ENCODE measurements at places on chromosomes 3 and 15. TPM values are rescaled to one million over a fixed set of nuclear protein-coding genes. Genes with fewer than 3 reads are reported as not detected.

GRCh38 chr3:138457863-138458735 is 23.7 kb downstream of the ESYT3 start:
- no peak overlapping the region for H3K4me3 ChIP-seq
- H3K27ac ChIP-seq: no peak overlapping the region
- no peaks in the 10 kb centered on the region for H3K27me3 ChIP-seq
- no peak for DNase-seq

DNA sequence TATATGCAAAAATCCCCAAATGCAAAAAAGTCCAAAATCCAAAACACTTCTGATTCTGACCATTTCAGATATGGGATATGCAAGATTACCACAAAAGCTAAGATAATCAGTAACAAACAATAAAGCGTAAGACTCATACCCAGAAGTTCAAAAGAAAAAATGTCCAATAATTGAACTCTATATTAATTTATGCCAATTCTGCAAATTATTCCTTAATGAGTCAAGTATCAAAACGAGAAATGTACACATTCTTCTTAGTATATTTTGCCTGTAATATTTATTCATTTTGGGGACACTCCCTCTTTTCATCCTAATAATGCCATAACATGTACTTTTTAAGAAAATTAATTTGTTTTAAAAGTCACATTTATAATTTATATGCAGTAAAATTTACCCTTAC is 37.1 kb downstream of the DENND6A start:
- peaks cover 8% of the 10 kb centered on the region for H3K36me3 ChIP-seq
- no peak for DNase-seq
- H3K27me3 ChIP-seq: no peaks in the 10 kb centered on the region
- H3K4me1 ChIP-seq: no peaks in the 10 kb centered on the region
- no peak overlapping the region for H3K4me3 ChIP-seq
- H3K27ac ChIP-seq: no peak overlapping the region

Gene CRYGS
- total RNA-seq: 1.7 TPM

DNA sequence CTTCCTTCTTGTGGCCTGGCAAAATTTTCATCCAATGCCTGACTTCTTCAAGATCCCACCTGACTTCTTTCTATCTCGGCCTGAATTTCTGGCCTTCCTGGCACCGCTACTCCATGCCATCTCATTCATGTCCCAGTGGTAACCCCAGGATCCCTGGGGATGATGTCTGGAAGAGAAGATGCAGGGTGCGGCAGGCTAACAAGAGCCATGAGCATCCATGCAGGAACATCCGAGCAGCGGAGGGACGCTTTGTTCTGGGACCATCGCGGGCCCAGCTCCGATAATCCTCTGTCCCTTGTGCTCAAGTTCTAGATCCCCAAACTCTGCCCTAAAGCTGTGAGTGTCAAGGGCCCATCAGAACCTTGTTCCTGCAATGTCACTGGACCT is 10.9 kb downstream of the MYL3 start:
- no peak overlapping the region for H3K4me3 ChIP-seq
- H3K4me1 ChIP-seq: no peaks in the 10 kb centered on the region
- no peak overlapping the region for H3K27ac ChIP-seq

- peaks cover 32% of the 10 kb centered on the region for H3K4me1 ChIP-seq
- no peaks in the 10 kb centered on the region for H3K36me3 ChIP-seq
- peak; percentile 86 for DNase-seq
- H3K4me3 ChIP-seq: peak within 1 kb of the TSS; percentile 26
These were observed at the start of gene FSD2 for GRCh38 chr15:82805994-82806406. Gene FSD2, minus strand, starts transcription at chr15:82806069. Its CDS starts 18,679 bp downstream, at chr15:82787390.

GRCh38 chr3:81105789-81106488 is 655.5 kb downstream of the GBE1 start:
- no peak for DNase-seq
- H3K4me1 ChIP-seq: no peaks in the 10 kb centered on the region
- H3K27ac ChIP-seq: no peak overlapping the region
- H3K27me3 ChIP-seq: no peaks in the 10 kb centered on the region
- H3K36me3 ChIP-seq: no peaks in the 10 kb centered on the region

- no peaks in the 10 kb centered on the region for H3K36me3 ChIP-seq
- DNase-seq: no peak
- no peaks in the 10 kb centered on the region for H3K27me3 ChIP-seq
- H3K4me1 ChIP-seq: no peaks in the 10 kb centered on the region
These were observed 598.5 kb downstream of the ZNF385D start for GRCh38 chr3:21152555-21152954.

DNA sequence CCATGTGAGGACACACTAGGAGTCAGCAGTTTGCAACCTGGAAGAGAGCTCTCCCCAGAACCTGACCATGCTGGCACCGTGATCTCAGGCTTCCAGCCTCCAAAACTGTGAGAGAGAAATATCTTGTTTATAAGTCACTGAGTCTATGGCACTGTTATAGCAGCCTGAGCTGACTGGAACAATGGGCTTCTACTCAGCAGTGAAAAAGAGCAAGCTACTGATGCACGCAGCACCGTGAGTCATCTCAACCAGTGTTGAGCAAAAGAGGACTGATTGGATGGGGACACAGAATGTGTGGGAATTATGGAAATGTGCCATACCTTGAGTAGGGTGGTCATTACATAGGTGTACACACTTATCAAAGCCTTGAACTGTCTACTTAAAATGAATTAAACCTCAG is 230.4 kb downstream of the PLCL2 start:
- H3K27ac ChIP-seq: no peak overlapping the region
- H3K4me3 ChIP-seq: no peak overlapping the region
- no peaks in the 10 kb centered on the region for H3K27me3 ChIP-seq
- H3K4me1 ChIP-seq: no peaks in the 10 kb centered on the region

GRCh38 chr3:23810343-23811184 is 4.8 kb downstream of the UBE2E1 start:
- H3K27ac ChIP-seq: peak overlapping the region; percentile 86
- H3K27me3 ChIP-seq: no peaks in the 10 kb centered on the region
- H3K4me1 ChIP-seq: peaks cover 7% of the 10 kb centered on the region
- peak overlapping the region; percentile 98 for H3K4me3 ChIP-seq
- H3K36me3 ChIP-seq: no peaks in the 10 kb centered on the region
- DNase-seq: no peak

- H3K27me3 ChIP-seq: no peaks in the 10 kb centered on the region
- DNase-seq: peak; percentile 15
- peaks cover 8% of the 10 kb centered on the region for H3K4me1 ChIP-seq
- H3K27ac ChIP-seq: peak overlapping the region; percentile 30
These were observed 63.6 kb downstream of the OSBPL10 start for GRCh38 chr3:31917303-31918005.

Gene PARP15
- total RNA-seq: 35.3 TPM

- H3K36me3 ChIP-seq: no peaks in the 10 kb centered on the region
- DNase-seq: no peak
- no peaks in the 10 kb centered on the region for H3K4me1 ChIP-seq
- H3K27me3 ChIP-seq: no peaks in the 10 kb centered on the region
- no peak overlapping the region for H3K27ac ChIP-seq
These were observed 123.1 kb upstream of the UMPS start for GRCh38 chr3:124607163-124607562.

- no peaks in the 10 kb centered on the region for H3K36me3 ChIP-seq
- DNase-seq: no peak
- no peaks in the 10 kb centered on the region for H3K27me3 ChIP-seq
- H3K27ac ChIP-seq: no peak overlapping the region
These were observed 25.4 kb downstream of the TGM4 start for GRCh38 chr3:44899683-44900367.

DNA sequence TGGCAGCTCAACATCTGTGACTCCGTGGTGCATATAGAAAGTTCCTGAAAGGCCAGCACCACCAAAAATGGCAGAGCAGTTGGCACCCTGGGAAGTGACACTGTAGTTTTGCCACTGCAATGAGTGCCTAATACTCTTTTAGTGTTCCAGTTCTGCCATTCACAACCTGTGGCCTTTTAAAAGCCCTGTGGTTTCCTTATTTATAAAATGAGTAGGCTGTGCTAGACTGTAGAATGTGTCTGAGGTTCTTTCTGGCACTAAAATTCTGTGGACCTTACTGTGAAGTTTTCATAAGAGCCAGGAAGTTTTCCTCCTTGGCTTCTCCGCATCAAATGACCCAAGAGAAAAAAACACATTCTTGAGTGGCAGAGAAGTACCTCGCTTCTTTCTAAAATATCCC is 74.1 kb downstream of the MME start:
- no peaks in the 10 kb centered on the region for H3K4me1 ChIP-seq
- no peak overlapping the region for H3K27ac ChIP-seq
- no peaks in the 10 kb centered on the region for H3K27me3 ChIP-seq
- no peaks in the 10 kb centered on the region for H3K36me3 ChIP-seq
- no peak for DNase-seq

DNA sequence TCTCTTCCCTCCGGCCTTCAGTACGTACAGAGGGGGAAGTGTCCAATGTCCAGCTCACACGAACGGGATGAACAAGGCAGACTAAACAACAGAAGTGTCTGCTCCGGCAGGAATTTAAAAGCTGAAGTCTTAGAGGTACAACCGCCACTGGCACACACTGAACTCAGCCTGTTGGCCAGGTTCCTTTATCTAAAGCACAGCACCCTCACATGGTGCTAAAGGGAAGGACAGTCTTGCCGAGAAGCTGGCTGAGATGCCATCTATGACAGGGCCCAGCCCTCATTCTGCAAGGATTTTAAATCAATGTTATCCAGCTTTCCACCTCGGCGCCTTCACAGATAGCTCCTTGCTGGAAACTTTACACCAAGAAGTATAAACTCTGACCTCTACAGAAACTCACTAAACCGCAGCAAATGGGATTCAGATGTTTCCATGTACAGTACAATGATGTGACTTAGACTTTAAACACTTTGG is 2.8 kb downstream of the ADAMTS17 start:
- no peak overlapping the region for H3K27ac ChIP-seq
- H3K27me3 ChIP-seq: peaks cover 3% of the 10 kb centered on the region
- H3K36me3 ChIP-seq: no peaks in the 10 kb centered on the region
- no peak for DNase-seq
- no peaks in the 10 kb centered on the region for H3K4me1 ChIP-seq
- H3K4me3 ChIP-seq: no peak overlapping the region

GRCh38 chr15:43118286-43118685 is 12.4 kb upstream of the UBR1 start:
- H3K27me3 ChIP-seq: no peaks in the 10 kb centered on the region
- no peaks in the 10 kb centered on the region for H3K36me3 ChIP-seq
- H3K27ac ChIP-seq: no peak overlapping the region
- peaks cover 7% of the 10 kb centered on the region for H3K4me1 ChIP-seq

DNA sequence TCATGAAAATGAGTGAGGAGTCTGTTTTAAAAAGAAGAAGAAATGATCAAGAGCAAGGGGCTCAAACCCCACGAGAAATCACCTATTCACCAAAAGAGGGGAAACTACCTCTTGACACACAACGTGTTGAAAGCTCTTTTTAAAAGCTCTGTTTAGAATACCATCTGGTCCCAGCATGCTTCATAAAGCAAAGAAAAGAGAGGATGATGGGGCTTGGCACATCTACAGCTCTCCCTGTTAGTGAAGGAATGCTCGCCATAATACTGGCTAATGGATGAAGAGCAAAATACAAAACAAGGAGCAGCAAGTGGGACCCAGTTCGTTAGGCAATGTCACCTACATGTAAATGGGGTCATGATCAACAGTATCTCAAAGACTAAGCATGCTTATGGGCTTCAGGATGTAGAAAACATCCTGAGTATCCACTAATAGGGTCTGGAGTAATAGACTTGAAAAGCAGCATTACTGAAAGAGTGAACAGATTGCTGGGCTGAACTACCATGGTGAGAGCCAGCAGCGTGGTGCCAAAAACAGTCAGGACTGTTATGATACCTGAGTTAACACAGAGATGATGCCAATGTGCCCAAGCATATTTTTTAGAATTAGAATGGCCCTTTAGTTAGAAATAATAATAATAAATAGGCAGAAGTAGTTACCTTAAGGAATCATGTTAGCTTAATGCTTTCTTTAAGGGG is 159.7 kb upstream of the POU1F1 start:
- H3K27ac ChIP-seq: no peak overlapping the region
- DNase-seq: no peak
- H3K4me1 ChIP-seq: no peaks in the 10 kb centered on the region
- H3K4me3 ChIP-seq: no peak overlapping the region
- no peaks in the 10 kb centered on the region for H3K27me3 ChIP-seq
- H3K36me3 ChIP-seq: no peaks in the 10 kb centered on the region

DNA sequence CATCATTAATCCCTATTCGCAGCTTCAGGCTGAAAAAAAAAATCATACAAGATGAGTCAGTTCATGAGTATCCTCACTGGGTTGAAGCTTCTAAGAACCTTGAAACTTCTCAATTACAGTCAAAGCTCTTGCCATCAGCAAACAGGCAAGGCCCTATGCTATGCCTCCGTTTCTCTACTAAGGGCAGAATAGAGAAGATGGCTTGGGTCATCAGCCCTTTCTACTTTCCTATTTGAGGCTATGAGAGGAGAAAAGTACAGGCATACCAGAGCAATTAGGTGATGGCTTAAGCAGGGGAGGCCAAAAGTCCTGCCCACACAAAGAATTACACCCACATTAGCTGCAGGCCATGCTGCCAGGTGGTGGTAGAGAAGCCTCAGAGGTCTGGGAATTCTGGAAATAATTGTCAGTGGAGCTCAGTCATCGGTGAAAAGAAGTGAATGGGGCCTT is 89.0 kb downstream of the MRPL46 start:
- no peaks in the 10 kb centered on the region for H3K4me1 ChIP-seq
- H3K27me3 ChIP-seq: no peaks in the 10 kb centered on the region
- no peak for DNase-seq
- no peak overlapping the region for H3K27ac ChIP-seq
- no peaks in the 10 kb centered on the region for H3K36me3 ChIP-seq

DNA sequence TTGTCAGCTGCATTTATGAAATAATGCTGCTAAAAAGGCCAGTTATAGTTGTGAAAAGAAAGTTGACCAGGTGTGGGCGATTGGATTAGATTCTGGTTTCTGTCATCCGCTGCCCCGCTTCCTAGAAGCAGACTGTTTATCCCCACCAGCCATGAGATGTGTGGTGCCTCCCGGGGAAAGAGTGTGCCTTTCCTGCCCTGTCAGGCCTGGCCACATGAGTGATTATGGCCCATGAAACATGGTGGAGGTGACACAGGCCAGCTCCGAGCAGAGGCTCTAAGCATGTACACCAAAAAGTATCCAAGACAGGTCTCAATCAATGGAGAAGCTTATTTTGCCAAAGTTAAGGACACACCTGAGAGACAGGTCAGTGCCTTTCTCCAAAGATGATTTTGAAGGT is 85.4 kb upstream of the ABHD2 start:
- H3K27ac ChIP-seq: no peak overlapping the region
- DNase-seq: no peak
- H3K4me1 ChIP-seq: peaks cover 3% of the 10 kb centered on the region
- H3K27me3 ChIP-seq: no peaks in the 10 kb centered on the region

Gene FILIP1L
- total RNA-seq: 3.3 TPM

DNA sequence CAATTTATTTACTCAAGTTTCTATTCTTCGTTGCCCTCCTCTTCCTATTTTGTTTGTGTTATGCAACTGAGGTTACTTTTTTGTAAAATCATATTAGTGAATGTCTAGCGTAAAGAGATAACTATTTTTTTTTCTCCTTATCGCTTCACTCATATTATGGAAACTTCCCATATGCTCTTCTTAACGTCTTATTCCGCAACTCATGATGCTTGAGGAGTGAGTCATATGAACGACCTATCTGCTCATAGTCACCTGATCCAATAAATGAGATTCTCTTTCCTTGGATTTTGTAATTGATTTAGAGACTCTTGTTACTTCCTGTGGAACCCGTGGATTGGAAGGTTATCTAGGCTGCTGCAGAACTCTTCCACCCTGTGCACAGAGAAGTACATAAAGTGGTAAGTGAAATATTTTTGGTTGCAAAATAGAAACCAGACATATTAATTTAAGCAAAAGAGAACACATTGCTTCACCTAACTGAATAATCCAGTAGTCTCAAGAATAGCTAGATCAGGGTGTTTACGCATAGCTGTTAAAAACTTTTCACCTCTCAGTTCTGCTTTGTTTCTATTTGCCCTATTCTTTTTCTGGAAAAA is 719.3 kb upstream of the SGO1 start:
- no peaks in the 10 kb centered on the region for H3K4me1 ChIP-seq
- no peak overlapping the region for H3K27ac ChIP-seq
- no peaks in the 10 kb centered on the region for H3K27me3 ChIP-seq
- no peak for DNase-seq

All from GM12878 (cell line).